ENCODE measurements at places on chromosomes 5 and 9.

GRCh38 chr9:125902214-125902613, 155.0 kb downstream of the PBX3 start:
- no peak for DNase-seq

DNA sequence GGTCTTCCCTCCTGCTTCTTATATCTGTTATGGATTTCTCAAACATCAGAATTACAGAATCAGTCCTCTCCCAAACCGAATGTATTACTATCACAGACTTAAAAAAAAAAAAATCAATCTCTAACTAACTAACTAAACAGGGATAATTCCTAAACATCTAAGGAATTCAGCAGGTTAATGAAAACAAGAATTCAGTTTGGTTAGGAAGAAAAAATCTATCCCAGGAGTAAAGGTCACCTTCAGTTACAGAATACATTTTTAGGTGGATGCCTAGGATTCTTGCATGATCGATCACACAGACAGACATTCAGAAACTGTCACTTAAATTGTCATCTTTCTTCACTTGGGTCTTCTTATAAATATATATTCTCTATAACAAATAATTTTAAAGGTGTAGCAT, 11.5 kb downstream of the PTAR1 start:
- DNase-seq = no peak

- DNase-seq = no peak
Measured at GRCh38 chr9:69030851-69031645, 4.5 kb upstream of the FXN start.

GRCh38 chr9:18688581-18689565, 214.9 kb downstream of the ADAMTSL1 start:
- DNase-seq = no peak

DNA sequence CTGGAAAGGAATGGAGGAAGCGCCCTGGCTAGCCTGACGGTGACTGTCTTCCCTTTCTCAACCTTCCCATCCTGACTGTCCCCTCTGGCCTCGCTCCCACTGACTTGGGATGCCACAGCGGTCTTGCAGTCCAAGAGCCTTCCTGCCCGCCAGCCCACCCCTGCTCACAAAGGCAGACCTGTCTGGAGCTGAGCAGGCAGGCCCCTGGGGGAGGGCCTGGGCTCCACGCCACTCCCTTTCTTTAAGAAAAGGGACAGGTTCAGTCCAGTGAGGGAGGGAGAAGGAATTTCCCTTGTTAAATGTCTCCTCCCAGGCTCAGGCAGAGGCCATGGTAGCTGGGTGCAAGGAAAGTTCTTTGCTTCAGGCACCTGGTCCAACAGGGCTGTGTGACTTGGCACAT, 18.1 kb downstream of the FGF1 start:
- no peak for DNase-seq

GRCh38 chr9:136769710-136770191, 5.4 kb upstream of the LCN15 start:
- DNase-seq = peak; percentile 46

DNA sequence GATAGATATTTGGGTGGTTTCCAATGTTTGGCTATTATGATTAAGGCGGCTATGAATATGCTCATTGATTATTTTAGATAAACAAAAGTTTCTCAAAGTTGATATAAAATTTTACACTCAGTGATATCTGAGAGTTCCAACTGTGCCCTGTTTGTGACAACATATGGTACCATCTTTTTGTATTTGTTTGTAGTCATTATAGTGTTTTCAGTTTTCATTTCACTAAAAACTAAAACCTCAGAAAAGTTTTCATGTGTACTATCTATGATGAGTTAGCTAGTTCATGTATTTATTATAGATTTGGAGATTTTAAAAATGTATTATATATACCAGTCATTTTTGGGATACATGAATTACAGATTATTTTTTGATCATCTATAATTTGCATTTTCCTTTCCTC, 1111.4 kb downstream of the CDH18 start:
- DNase-seq = no peak

- no peak for DNase-seq
Measured at GRCh38 chr5:820245-820644, 30.5 kb downstream of the ZDHHC11 start.

GRCh38 chr9:128702949-128703615, 779 bp downstream of the PKN3 start:
- DNase-seq = peak; percentile 22

- no peak for DNase-seq
Measured at GRCh38 chr9:859251-859650, 17.8 kb downstream of the DMRT1 start.

DNA sequence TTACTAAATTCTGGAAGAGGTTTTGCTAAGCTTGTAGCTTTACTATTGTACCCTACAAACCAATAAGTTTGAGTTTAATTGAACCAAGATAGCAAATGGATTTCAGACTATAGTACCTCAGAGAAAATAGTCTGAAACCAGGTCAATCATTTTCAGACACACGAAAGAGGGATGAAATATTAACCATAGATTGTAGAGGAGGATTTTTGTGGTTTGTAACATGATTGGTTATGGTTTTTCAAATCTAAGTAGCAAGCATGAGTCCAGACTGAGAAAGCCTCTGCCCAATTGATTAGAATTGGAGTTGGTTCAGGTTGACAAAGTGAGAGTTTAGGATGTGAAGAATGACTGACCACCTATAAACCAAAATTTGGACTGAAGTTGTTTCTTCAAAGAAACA, 562.7 kb upstream of the DMAC1 start:
- DNase-seq = no peak

DNA sequence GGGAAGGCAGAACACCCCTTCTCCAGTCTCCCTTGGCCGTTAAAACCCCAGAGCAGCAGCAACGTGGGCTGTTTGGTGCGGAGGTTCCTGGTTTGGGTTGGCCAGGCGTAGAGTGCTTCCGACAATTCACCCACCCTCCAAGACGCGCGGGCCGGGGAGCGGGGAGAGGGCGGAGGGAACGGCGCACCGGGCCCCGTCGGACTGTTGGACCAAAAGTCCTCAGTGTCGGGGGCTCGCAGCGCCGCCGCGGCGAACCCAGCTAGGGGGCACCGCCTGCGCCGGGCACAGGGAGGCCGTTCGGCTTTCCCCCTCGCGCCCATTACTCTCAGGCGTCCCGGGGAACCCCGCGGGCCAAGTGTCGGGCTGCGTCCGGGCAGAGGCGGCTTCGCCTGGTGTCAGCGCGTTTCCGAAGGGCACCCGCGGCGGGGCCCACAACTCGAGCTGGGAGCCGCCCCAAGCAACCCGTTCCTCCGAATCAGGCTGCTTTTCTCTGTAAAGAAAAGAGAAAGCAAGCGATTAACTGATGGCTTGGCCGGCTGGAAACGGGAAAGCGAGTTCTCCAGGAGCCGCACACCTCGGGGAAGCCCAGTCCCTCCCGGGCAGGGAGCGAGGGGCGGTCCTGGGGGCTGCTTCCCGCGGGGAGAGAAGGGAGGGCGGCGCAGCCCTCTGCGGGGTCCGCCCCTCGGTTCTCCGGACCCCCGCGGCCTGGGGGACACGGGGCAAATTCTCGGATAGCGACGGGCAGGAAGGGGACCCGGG, 145.5 kb downstream of the ERCC6L2 start:
- DNase-seq = peak; percentile 58

- no peak for DNase-seq
Measured at GRCh38 chr9:133460405-133461175, 812 bp downstream of the CACFD1 start.

DNA sequence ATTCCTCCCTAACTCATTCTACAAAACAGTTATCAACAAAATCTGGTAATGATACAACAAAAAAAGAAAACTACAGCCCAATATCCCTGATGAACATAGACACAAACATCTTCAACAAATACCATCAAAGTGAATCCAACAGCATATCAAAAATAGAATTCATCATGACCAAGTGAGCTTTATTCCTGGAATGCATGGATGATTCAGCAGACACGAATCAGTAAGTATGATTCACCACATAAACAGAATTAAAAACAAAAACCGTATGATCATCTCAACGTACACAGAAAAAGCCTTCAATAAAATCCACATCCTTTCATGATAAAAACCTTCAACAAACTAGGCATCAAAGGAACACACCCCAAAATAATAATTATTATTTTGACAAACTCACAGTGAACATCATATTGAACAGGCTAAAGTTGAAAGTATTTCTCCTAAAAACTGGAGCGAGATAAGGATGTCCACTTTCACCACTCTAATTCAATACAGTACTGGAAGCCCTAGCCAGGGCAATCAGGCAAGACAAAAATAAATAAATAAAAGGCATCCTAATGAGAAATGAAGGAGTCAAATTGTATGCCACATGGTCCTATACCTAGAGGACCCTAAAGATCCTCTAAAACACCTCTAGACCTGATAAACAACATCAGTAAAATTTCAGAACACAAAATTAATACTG, 305.1 kb upstream of the RGMB start:
- no peak for DNase-seq

- DNase-seq = no peak
Measured at GRCh38 chr9:94990897-94991561, 264.5 kb downstream of the AOPEP start.

- DNase-seq = peak; percentile 44
Measured at GRCh38 chr5:72818866-72819534, 2.5 kb downstream of the TNPO1 start.

GRCh38 chr9:98603821-98604383, 104.8 kb downstream of the GABBR2 start:
- no peak for DNase-seq

- DNase-seq = no peak
Measured at GRCh38 chr9:18379073-18379811, 94.7 kb upstream of the ADAMTSL1 start.

DNA sequence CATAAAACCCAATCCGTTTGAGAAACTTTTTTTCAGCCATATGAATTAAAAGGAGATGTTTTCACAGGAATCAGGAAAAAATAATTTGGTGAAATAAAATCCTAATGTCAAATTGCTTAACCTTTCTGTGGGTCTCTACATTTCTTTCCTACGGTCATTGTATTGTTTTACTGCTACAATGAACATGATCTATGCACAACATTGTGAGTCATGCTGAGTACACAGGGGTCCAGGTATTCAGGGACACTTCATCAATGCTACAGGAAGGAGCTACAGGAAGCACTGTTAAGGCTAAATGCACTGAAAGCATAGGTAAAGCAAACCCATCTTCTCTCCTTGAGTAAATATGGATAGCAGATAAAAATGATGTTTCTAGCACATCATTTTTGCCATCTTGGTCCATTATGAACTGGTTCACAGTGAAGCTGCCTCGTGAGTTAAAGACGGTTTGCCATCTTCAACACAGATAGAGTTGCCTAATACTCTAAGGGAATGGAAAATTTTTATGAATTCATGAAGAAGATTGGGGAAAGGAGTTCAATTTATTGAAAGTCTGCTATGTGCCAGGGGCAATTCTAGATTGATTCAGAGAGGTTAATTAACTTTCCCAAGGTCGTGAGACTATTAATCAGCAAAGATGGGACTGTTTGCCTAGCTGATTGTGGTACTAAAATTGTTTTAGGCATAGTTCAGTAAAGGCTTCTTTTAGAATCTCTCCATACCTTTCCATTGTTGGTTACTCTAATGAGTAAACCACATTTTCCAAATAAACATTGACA, 85.5 kb downstream of the DIRAS2 start:
- DNase-seq = no peak

GRCh38 chr5:54160329-54160728, 150.0 kb downstream of the ARL15 start:
- no peak for DNase-seq

DNA sequence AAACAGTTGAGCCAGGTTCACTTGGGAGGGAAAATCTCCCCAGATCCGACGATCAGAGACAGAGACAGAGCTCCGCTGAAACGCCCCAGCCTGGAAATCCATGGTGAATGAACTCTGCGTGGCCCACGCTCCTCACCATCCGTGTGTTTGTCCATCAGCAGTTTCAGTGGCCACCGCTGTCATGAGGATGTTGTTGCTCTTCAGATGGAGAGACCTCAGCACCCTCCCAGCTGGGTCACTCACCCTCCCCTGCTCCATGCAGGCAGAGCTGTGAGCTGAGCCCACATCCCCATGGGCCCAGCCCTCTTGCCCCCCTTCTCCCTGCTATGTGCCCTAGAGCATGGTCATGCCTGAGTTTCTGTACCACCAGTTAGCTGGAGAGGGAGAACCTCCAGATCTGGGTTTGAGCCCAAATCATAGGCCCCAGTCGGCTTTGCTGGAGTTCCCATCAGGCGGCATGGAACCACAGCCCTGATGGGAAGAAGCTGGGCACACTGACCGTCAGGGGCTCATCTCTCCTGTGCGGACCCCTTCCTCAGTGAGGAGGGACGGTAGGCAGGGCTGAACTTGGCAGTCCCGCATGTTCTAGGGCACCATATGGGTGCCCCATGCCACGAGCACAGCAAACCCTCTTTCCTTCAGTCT, 154.4 kb upstream of the COL5A1 start:
- no peak for DNase-seq

DNA sequence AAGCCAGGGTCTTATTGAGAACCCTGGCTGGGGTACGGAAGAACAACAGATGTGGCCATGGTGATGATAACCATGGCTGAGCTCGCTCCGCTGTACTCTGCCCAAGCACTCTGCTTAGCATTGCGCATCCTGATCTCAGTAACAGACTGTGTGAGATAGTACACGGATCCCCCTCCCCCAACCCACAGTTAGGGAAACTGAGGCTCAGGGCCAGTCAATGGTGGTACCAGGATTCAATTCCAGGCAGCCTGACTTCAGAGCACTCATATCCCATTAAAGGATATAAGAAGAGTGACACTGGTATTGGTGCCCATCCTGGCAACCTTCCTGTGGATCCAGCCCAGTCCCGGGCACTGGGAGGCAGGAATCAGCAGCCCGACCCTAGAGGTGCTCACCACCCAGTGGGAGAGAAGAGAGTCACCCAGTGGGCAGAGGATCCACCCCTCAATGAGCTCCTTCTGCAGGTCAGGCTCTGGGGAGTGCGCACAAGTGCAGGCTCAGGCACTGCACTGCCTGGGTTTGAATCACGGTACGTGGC, 26.5 kb upstream of the KIF12 start:
- no peak for DNase-seq

DNA sequence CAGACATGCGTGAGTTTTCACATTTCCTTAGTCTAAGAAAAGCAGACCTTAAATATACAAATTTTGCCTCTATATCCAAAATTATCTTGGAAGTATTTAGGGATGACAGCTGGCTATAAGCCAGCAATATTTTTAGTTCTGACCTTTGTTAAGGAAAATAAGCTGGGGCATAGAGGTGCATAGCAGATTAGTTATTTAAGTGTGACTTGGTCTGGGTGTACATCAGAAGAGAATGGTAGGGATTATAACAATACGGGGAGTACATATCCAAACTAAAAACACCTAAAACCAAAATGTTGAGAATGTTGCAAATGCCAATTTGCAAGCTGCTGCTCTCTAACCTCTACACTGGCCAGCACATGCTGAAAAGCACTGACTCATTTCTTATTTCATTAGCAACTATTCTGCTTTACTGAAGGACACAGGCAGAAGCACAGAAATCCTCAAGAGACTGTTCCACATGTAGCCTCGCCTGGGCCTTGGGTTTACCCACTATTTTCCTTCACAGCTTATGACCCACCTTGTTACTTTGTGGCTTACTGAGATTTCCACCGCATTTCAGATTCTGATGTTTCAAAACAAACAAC, 22.3 kb downstream of the LEAP2 start:
- no peak for DNase-seq

- no peak for DNase-seq
Measured at GRCh38 chr9:26685818-26686217, 206.8 kb downstream of the CAAP1 start.

Data from activated CD4-positive, alpha-beta T cell treated with anti-CD3 and anti-CD28 coated beads for 4 hours (primary cell).